CD4-positive, alpha-beta T cell treated with Interleukin-10 for 1 hour (primary cell): ENCODE measurements at places on chromosomes 1 and 21.

- no peak for DNase-seq
Observed at GRCh38 chr1:95829556-95829955, 595.5 kb downstream of the RWDD3 start.

- no peak for DNase-seq
Observed at GRCh38 chr1:241235256-241235897, 121.6 kb downstream of the RGS7 start.

DNA sequence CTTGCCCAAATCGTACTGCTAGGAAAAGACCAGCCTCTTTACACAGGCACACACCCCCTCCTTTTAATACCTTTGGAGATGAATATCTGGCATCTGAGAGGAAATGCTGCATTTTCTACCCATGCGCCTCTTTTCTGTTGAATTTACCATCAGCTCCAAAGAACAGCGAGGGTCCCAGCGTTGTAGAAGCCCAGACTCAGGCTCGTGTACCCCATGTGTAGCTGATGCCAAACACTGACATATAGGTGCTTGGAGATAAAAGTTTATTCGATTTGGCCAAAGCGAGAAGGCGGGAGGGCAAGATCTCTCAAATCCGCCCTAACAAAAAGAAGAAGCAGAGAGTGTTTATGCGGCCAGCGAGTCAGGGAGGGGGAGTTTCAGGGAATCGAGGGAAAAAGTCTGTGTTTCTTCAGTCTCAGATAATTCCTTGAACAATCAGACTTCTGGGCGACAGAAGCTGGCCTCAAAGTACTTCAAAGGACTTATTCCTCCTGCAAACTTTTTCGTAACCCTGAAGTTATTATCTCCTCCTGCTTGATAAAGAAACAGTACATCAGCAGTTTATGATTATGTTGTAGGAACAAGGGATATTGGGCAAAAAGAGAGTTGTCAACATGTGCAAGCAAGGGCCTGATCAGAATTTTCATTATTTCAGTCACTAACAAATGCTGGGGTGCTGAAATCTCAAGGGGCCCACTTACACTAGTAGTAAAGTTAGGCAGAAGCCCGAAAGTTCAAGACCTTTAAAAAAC lies 642 bp upstream of the CREG1 start:
- DNase-seq, result no peak

DNA sequence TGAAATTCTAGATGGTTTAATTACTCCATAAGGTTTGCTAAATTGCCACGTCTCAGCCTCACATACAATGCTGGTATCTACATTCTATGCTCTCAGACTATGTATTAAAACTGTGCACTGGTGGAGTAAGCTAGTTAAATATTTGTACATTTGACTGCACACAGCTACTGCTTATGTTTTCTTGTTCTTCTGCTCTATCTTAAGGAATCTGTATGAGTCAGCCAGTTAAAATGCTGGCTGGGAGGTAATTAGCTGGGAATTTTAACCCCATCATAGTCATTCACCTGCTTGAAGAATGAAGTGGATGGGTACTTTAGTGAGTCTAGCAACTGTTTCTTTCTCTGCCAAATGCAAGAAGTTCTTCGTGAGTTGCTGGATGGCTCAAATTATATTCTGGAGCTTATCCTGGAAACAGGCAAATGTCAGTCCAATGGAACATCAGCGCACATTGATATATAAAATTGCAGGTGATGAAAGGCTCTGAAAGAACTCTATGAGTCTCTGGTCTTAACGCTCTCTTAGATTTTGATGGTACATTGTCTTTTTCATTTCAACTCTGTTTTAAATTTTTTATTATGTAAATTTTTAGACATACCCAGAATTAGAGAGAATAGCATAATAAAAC lies 83.4 kb downstream of the BACH1 start:
- no peak for DNase-seq

DNA sequence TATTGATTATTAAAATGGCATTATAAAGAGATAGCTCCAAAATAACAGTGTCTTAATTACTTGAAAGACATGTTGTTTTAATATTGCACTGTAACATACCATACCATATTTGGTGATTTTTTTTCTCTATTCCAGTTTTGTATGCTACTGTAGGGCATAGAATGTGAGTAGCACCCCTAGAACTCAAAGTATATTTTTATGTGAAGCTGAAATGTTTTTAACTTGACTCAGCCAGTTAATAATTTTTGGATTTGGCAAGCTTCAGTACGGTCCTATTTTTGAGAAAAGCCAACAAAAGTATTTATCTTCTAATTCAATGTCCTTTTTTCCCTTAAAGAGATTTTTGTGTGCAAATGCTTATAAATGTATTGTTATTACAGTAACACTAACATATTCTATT lies 593.8 kb downstream of the USP25 start:
- DNase-seq, result no peak

DNA sequence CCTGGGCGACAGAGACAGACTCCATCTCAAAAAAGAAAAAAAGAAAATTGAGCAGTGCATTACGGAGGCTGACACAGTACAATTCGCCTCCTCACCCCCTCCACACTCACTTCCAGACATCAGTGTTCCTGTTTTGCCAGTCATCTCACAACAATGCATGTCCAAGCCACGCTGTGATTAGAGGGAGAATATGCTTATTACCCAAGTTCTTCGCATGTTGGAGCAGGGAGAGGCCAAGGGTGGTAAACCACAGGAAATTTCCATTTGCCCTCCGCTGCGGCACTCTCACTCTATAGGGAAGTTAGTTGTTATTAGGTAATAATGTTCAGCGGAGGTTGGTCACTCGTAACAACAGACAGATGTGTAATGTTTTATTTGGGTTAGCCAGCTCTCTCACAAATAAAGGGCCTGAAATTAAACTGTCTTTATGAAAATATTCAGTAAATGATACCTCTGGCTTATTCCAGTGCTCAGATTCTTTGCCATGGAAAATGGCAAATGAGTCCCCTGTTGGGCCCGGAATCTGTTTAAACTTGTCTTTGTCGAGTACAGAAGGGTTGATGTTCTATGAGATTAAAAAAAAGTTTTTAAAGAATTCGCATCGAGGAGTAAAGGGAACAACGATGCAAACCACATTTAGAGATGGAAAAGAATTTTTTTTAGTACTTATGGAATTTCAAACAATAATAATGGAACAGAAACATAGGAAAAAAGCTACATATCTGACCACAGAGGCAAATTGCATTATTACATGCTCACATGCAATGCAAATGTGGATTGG lies 33.1 kb downstream of the KCNJ15 start:
- DNase-seq, result peak; percentile 29

DNA sequence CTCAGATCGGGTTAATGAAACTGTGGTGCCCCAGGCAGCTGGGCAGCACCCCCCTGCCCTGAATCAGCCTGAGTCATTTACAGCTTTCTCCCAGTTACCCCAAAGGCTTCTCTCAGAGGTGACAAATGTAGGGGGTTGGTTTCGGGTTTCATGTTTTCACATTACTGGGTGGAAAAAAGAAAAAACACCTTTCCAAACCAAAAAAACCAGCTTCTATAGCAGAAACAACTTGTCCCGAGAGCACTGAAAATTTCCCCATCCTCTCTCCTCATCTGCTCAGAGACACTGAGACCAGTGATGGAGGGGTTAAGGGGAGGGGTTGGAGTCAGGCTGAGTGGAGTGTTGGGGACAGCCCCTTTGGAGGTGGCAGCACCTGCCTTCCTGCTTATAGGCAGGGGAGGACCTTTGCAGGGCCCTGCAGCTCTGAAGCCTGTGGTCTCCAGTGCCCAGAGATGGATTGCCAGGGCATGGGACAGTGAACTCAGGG lies 15.6 kb downstream of the UTP11 start:
- DNase-seq, result no peak

GRCh38 chr1:3544040-3544977 lies 67.0 kb downstream of the MEGF6 start:
- DNase-seq, result no peak

DNA sequence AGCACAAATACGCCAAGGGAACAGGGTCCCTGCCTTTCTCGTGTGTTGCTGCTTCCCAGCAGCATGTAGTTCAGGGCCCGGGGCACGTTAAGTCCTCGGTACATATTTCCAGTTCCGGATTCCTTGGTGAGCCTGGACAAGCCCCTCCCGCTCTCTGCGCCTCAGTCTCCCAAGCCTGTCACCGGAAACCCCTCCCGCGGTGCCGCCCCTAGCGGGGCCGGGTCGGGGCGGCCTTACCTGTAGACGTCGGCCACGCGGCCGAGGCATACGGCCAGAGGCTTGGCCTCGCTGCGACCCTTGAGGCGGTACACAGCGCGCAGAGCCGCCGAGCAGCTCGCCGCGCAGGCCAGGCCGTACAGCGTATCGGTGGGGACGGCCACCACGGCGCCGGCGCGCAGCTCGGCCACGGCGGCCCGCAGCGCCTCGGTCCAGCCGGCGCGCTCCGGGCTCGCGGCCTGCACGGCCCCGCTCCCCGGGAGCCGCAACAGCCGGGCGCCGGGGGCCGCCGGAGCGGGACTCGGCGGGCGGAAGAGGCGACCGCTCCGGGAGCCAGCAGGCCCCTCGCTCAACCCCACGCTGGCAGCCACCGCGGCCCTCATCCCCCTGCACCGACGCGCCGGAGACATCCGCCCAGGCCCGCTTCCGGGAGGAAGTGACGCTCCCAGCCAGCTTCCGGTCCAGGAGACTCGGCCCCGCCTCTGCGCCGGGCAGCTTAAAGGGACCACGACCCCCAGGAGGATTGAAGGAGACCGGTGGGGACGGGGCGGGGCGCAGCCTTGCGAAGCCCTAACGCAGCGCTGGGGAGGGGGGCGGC lies at the start of the genes C1orf122 and YRDC:
Gene C1orf122 (plus strand): TSS at position 236 of the 814 bp plus-strand sequence. CDS start 615 bp downstream, outside the sequence.
Gene YRDC (minus strand): TSS at position 654 of the 814 bp plus-strand sequence. CDS start 28 bp downstream, at position 626.
- peak; percentile 93 for DNase-seq

DNA sequence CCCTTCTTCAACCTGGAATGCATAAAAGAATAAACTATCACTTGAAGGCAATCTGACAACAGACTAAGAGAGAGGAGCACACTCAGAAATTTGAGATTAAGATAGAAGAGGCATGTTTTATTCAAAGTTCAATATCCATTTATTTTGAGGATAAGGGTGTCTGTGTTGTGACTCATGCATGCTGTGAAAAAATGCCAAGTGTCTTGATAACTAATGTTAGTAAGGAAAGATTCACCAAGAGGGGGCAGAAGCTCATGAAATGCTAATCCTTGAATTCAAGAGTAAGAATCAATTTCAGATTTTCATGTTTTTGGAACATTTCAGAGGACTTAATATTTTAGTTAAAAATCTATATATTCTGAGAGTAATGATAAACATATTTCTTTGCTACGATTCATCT lies 94.0 kb downstream of the IFI44 start:
- DNase-seq, result no peak

DNA sequence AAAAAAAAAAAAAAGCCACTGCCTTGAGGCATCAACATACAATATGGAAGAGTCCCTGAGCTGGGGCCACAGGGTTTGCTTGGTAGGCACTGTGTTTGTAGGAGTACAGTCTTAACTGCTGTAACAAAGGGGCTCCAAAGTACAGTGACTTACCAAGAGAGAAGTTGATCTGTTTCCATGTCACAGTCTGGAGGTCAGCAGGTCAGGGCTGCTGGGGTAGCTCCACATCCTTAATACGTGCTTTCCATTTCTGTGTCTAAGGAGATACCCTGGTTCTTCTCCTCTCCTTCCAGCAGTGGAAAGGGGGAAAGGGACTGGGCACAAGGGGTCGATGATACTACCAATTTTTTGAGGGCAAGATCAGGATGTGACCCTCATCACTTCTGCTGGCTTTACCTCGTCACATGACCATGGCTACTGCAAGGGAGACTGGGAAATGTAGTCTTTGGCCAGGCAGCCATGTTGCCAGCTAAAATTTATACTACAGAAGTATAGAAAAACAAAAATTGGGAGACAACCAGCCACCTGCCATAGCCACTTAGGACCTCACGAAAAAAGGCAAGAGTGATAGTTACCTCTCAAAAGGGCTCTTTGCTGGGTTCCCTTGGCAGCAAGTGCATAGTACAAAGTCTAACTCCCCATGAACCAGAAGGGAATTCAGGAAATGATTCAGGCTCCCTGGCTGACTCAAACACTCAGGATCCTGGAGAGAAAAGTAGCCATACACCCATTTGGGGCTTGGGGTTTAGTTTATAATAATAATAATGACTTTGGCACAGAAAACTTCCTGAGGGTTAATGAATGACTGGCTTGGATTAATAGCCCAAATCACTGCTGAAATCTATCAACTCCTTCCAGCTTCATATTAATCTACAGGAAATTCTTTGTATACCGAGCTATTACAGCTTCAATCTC lies 52.7 kb upstream of the ATP5PO start:
- DNase-seq, result no peak

GRCh38 chr1:89794406-89794805 lies 26.4 kb upstream of the LRRC8D start:
- no peak for DNase-seq

- DNase-seq, result no peak
Observed at GRCh38 chr1:228163776-228164519, 1.7 kb upstream of the IBA57 start.

DNA sequence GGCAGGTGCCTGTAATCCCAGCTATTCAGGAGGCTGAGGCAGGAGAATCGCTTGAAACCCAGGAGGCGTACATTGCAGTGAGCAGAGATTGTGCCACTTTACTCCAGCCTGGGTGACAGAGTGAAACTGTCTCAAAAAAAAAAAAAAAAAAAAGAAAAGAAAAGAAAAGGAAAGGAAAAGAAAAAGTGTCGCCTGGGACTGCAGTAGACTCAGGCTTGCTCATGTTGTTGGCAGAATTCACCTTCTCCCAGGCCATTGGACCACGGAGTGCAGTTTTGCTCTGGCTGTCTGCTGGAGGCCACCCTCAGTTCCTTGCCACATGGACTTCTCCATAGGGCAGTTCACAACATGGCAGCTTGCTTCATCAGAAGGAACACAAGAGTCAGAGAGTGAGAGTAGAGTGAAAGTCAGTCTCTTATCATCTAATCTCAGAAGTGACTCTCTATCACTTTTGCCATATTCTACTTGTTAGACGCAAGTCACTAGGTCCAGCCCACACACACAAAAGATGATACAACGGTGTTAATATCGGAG lies 29.2 kb downstream of the BCAS2 start:
- DNase-seq, result no peak

- DNase-seq, result no peak
Observed at GRCh38 chr21:31447505-31447904, 103.4 kb upstream of the TIAM1 start.

DNA sequence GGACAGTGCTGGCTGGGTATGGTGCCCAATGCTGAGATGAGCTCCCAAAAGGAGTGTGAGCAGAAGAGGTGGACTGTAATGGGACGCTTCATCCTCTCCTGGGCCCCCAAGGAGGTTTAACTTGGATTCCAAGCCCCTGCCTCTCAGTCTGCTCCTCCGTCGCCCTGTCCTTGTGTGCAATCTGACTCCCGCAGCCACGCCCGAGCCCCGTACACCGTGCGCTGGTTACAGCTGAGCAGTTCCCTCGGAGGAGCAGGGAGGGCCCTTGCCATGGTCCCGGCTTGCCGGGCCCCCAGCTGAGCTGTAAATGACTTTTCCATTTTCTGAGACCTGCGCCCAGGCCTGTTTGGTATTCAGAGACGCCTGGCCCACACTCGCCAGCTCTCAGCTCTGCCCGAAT lies 53.7 kb downstream of the PAX7 start:
- no peak for DNase-seq
